Left kidney (tissue), 8 donors: ENCODE measurements at places on chromosomes 3 and 15.

DNA sequence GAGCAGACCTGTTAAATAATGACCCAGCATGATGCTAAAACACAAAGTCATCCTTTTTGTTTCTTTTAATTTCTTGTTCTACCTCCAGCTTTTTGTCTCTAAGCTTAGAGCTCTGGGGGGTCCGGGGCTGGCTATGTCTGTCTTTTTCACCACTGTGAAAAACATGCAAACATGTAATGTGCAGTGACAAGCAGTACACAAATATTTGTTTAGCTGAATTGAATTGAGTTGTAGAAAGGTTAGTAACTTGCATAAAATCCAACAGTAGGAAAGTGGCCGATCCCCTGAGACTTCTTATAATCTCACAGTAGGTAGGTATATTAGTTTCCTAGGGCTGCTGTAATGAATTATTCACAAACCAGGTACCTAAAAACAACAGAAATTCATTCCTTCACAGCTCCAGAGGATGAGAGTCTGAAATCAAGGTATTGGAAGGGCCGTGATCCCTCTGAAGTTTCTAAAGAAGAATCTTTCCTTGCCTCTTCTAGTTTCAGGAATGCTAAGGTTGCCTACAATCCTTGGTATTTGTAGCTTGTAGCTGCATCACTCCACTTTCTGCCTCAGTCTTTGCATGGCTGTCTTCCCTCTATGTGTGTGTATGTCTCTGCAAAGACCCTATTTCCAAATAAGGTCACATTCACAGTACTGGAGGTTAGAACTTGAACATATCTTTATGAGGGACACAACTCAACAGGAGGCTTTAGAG lies 32.7 kb downstream of the ARL14 start:
- no peak for DNase-seq

DNA sequence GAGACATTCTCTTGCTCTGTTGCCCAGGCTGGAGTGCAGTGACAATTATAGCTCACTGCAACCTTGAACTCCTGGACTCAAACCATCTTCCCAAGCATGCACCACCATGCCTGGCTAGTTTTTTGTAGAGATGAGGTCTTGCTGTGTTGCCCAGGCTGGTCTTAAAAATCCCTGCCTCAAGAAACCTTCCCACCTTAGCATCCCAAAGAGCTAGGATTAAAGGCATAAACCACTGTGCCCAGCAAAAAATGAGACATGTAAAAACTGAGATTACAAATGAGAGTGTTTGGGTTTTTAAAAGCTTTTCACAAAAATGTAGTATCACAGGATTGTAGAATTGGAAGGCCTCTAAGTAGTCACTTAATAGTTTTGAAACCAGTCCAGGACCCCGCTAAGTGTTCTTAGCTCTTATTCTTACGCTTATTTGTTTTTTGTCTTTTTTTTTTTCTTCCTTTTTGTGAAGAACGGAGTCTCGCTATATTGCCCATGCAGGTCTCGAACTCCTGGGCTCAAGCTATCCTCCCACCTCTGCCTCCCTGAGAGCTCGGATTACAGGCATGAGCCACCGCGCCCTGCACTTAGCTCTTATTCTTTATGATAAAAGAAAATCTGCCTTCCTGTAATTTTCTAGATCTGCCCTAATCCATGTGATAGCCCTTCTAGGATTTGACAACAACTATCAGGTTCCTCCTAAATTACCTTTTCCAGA lies 31.5 kb downstream of the KLHL18 start:
- no peak for DNase-seq

GRCh38 chr3:83438188-83438587 lies 1520.6 kb upstream of the CADM2 start:
- no peak for DNase-seq

DNA sequence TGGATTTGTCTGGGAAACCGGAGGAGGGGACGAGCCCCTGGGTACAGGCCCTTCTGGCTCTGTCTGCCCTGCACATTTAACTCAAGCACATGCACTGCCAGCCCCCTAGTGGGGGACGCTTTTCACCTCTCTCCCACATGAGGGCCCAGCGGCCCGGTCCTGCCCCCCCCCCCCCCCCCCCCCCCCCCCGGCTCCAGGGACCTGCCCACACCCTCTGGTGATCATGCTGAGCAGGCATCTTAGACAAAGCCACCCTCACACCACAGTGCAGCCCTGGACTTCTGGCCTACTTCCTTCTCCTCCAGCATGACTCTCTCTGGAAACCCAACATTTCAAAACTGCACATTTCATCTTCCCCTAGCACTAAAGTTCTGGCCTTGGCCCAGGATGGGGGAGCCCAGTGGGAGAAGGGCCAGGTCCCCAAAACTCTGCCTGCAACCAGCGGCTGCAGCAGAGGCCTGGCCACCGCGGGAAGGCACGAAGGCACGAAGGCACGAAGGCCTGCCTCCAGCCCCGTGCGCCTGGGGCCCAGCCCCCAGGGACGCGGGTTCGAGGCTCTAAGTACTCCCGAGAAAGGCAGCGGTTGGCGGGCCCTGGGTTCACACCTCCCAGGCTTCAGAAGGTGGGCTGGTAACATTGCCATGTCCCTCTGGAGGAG lies 14.1 kb downstream of the KLF15 start:
- DNase-seq = peak; percentile 12

DNA sequence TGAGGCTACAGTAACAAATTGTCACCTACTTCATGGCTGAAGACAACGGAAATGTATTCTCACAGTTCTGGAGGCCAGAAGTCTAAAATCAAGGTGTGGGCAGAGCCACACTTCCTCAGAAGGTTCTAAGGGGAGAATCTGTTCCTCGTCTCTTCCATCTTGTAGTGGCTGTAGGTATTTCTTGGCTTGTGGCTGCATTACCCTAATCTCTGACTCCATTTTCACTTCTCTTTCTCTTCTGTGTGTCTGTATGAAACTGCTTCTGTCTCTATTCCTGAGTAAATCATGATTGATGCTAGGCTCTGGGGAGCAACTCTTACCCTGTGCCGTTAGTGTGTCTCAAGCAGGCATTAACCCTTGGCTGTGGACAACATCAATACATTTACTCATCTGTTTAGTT lies 164.7 kb downstream of the SQOR start:
- no peak for DNase-seq

DNA sequence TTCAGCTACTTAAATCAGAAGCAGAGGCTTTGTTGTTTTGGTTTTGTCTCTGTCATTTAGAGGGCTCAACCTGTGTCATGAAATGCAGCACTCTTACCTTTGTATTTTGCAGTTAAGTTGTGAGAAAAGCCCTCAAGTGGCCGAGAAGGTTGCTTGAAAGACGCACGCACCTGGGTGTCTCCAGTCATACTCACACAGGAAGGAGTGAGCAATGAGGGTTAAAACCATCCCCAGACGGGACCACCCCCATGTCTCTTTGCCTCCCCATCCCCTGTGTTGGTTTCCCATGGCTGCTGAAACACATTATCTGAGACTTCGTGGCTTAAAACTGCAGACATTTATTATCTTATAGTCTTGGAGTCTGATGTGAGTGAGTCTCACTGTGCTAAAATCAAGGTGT lies 376.1 kb upstream of the CFAP20DC start:
- DNase-seq = no peak

DNA sequence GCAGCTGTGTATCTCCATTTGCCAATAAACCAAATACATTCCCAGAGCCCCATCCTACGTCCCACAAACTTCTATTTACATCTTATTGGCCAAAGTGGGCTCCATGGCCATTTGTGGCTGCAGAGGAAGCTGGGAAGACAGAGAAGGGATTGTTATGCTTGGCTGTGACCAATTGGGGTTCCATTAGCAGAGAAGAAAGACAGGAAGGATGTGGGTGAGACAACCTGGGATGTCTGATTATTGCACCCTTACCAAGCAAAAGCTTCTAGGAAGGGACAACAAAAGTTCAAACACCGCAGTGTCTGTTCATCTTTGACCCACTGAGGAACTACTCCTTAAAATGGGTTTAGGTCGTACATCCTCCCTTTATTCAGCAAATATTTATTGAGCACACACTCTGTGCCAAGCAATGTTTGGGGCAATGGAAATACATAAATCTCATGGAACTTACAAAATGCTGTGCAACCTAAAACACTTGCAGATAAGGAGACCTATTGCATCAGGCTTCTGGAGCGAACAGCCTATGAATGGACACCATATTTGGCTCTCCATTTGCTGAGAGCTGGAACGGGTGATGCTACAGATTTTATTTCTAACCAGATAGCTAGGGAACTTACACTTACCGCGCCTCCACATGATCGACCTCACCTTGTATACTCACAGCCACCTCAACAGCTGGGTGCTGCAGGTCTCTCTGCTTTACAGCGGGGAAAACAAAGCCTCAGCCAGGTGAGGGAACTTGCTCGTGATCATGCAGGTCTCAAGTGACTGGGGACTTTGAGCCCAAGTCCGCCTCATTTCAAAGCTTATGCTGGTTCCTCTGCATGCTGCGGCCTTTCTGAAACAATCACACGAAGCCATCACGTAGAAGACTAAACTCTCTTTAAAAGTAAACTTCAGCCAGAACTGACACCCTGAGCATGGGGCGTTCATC lies 21.4 kb upstream of the NR2E3 start:
- DNase-seq = no peak

DNA sequence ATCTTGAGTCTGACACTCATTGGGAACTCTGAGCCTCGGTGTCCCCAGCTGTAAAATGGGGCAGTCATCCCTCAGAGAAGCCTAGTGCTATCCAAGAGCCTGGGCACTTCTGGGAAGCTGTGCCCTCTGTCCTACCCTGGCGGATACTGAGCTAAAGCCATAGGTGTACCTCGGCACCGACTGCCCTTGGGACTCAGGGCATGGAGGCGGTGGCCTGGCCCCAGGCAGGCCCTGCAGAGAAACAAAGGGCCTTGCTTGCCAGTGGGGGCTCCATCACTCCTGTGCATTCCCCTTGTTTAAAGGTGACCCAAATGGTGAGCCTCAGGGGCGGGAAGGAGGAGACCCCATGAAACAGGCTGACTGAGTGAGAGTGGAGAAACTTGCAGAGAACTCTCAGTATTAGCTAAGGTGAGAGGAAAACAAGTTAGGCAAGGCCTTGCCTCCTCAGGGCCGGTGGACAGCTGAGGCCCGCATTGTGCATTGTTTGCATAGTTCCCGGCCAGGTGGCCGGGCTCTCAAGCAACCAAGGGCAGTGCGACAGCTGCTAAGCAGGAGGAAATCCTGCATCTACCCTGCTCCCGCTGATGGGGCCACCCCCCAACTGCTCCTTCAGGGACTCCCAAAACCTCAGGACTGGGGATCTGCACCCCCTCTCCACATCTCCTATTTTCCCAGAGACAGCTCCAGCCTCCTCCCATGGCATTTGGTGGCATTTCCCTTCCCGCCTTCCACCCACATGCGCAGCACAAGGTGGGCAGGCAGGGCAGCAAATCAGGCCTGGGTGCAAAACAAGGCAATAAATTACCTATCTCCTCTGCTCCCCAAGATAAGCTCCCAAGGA lies 4.3 kb downstream of the PFKFB4 start:
- DNase-seq = no peak

DNA sequence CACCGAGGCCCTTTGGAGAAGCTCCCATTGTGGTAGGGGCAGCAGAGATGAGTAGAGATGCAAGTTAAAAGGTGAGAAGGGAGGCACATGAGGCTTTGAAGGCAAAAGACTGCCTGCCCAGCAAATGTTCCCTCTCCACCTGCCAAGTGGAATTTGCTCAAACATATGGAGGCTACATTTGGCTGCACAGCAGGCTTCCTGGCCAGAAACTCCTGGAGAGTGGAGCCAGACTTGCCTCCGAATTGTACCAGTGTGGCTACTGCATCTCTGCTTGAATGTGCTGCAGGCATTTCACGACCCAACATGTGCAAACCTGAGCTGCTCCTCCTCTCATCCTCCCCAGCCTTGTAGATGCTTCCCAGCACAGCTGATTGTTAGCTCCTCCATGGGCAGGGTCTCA lies 229.2 kb downstream of the ZNF621 start:
- DNase-seq = no peak

- DNase-seq = peak; percentile 52
These were observed 2.0 kb downstream of the MECOM start for GRCh38 chr3:169661361-169662131.

GRCh38 chr15:95946241-95946640 lies 384.3 kb upstream of the NR2F2 start:
- DNase-seq = no peak
